NCI-H524 (cell line): ENCODE measurements at places on chromosomes 7 and 10.
A peak's percentile ranks its signal among the peaks of the same experiment; 100 is the strongest.

GRCh38 chr10:43421201-43421507, 12.2 kb upstream of the HNRNPF start:
- no peak for DNase-seq

DNA sequence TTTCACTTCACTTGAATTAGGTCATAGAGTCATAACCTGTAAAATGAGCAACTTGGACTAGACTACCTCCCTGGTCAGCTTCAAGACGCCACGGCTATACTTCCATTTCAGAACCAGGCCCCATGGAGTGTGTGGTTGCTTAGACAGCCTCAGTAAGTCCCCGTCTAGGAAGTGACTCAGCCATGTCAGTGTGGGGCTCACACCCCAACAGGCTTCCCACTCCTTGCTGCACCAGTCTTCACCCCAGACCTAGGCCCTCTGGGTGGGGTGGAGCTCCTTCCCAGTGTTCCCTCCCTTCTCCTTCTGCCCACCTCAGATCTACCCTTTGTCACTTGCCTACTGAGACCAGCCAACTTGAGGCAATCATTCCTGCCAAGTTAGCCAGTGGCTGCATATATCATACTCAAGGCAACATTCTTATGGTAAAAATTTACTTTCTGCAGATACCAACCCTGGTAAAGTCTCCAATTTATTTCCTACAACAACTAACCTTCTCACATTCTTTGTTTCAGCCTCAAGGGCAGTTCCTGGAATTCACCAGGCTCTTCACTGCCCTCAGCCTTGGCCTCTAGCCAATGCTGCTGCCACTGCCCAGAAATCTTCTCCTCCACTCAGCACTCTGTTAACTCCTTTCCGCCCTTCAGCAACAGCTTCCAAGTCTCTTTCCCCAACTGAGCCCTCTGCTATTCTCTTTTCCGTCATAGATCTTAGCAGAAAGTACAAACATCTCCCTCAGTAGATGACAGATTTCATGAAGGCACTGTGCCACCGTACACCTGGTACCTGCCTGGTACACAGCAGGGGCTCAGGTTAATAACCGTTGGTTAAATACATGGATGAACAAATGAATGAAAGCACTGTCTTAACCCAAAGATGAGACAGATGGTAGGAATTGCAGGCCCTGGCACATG, 31.3 kb upstream of the ZNRF2 start:
- DNase-seq, result peak; percentile 3

DNA sequence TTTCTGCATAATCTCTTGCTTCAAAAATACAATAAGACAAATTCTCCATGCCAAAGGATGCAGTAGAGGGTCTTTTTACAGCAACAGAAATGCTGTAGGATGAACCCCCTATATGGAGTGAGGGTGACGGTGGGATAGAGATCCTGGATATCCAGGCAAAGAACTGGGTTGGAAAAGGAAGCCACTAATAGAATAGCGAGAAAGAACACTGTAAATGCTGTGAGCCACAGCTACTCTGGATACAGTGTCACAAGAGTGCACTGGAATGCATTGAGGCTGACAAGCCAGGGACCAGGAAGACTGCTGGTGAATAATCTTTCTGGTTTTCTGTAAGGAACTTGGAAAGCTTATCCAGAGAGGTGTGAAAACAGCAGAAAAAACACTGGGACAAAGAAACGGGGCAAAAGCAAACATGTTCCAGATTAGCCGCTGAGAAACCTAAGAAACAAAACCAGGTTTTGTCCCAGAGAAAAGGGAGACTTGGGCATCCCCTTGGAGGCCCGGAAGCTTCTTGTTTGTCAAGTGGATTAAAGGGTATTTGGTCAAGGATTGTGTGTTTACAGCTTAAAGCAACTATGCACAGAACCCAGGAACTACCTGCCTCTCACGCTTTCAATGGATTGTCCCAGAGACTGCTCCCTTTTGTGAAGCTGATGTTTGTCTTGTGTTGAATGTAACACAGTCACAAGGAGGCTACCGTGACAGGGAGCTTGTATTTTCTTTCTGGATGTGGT, 6.2 kb upstream of the MSMB start:
- DNase-seq, result no peak

GRCh38 chr10:30821994-30822692, 192.6 kb upstream of the LYZL2 start:
- DNase-seq, result no peak

GRCh38 chr10:77011874-77012811, 625.5 kb downstream of the KCNMA1 start:
- no peak for DNase-seq

GRCh38 chr10:60810437-60811182, 32.3 kb downstream of the CDK1 start:
- no peak for DNase-seq

DNA sequence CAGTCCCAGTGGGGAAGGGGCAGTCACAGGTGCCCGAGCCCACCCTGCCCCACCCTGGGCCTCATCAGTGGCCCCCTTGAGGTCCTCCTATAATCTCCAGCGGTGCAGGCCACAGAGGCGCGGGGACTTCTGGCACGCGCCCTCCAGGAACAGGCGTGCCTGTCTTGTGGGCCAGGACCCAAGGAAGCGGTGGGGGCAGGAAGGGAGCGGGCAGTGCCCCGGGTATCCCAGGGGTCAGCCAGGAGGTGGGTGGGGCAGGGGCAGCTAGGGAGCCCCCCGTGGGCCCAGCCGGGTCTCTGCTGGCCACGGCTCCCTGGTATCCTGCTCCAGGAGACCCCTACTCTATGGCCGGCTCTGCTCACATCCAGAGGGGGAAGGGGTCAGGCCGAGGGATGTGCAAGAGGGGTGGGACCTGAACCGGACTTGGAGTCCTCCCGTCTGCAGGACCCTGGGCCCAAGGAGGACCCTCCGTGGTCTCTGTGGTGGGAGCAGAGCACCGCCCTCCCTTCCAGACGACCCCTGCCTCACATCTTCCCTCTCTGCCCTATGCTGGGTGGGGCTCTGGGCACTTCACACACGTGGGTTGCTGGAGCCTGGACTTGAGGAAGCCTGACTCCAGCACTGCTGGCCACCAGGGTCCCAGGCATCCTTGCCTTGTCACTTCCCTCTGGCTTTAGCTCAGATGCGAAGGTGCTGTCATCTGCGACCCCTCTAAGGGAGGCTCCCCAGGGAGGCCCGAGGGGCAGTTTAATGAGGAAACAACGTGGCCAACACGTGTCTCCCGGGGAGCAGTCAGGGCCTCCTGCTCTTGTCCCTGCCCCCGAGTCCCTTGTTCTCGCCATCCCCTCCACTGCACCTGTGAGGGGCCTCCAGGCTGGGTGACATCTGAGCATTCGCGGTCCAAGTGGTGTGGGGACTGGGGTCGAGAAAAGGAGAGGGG, 18.3 kb upstream of the GRIFIN start:
- no peak for DNase-seq

DNA sequence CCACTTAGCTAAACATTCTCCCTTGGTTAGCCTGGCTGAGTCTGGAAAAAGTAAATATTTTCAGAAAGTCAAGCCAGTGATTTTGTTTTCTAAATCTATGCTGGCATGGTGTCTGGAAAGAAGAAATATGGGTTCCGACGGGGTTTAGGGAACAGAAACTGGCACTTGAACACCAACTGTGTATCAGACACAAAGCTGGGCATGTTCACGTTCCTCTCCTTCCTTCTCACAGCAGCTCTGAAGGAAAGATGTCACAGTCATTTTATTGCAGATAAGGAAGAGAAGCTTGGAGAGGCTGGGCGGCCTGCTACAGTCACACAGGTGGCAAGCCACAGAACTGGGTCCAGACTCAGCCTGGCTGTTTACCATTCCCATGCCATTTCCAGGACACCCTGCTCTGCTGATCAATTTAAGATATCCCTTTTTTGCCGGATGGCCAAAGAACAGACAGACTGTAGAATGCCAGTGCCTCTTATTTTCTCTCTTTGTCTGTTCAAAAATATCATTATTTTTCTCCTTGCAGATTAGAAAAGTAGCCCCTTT, 118.8 kb downstream of the HERPUD2 start:
- DNase-seq, result no peak

GRCh38 chr10:121608469-121609190, 10.4 kb upstream of the FGFR2 start:
- DNase-seq, result peak; percentile 13

DNA sequence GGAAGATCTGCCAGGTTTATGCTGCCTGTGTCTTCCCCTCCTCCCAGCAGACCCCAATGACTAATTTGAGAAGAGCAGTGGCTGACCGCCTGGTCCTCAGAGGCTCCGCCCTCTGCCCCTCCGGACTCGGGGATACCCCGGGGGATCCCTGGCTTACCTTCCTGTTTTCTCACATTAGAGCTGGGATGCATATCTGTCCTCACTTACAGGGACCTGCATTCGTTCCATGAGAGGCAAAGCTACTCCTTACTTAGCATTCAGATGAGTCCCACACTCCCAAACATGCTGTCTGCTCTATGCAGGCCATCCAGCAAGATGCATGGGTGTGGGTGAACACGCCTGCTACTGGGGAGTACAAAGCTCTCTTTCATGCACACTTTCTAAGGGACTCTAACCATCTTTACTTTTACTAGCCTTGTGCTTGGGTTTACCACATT, 24.0 kb downstream of the VOPP1 start:
- DNase-seq, result no peak

DNA sequence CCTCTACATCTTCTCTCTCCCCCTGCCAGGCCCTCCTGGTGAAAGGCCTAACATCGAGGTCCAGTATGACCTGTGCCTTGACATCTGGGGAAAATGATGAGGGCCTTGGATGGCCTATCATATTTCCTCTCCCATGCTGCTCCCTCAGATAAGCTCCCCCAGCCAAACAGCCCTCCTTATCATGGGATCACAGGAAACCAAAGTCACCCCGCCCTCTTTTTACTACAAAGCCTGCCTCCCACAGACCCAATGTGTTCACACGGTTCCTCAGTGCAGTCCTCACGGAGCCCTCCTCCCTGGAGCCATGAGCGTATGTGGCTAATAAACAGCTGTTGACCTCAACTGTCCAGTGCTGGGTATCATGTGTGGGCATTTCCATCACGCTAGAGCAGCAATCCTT, 32.0 kb downstream of the C10orf90 start:
- DNase-seq, result no peak

- DNase-seq, result no peak
These were observed 37.9 kb upstream of the MTPAP start for GRCh38 chr10:30386801-30387588.

DNA sequence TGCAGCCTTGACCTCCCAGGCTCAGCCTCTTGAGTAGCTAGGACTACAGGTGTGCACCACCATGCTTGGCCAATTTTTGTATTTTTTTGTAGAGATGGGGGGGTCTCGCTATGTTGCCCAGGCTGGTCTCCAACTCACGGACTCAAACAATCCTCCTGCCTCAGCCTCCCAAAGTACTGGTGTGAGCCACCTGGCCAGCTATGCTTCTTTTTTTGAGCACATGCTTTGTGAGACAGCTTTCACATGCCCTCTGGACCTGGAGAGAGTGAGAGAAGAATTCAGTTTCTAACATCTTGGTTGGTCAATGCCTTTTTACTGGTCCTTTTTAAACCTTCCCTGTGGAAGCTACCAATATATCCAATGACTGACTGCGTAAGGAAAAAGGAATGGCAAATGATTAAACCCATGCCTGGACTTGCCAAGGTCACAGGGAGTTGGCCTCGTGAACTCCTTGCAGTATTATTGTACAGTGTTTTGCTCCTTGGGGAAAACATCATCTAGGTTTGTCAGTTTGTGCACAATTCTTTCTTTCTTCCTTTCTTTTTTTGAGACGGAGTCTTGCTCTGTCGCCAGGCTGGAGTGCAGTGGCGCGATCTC, 6.2 kb upstream of the FOXK1 start:
- no peak for DNase-seq

DNA sequence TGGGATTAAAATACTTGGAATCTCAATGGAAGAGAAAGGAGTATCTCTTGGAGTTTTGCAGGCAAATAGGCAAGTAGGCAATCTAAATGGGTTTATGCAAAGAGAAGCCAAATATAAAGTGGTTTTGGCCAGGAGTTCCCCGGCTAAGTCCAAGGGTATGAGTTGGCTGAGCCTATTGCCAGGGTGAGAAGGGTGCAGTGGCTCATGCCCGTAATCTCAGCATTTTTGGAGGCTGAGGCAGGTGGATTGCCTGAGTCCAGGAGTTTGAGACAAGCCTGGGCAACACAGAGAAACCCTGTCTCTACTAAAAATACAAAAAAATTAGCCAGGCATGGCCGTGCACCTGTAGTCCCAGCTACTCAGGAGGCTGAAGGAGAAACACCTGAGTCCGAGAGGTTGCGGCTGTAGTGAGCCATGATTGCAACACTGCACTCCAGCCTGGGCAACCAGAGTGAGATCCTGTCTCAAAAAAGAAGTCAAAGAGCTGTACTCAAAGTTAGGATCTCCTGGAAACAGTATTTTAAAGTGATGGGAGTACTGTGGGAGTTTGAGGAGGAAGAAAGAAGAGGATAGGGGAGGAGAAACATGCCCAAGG, 130.4 kb upstream of the RAB18 start:
- no peak for DNase-seq
